ENCODE measurements at places on chromosomes 2 and 18.

DNA sequence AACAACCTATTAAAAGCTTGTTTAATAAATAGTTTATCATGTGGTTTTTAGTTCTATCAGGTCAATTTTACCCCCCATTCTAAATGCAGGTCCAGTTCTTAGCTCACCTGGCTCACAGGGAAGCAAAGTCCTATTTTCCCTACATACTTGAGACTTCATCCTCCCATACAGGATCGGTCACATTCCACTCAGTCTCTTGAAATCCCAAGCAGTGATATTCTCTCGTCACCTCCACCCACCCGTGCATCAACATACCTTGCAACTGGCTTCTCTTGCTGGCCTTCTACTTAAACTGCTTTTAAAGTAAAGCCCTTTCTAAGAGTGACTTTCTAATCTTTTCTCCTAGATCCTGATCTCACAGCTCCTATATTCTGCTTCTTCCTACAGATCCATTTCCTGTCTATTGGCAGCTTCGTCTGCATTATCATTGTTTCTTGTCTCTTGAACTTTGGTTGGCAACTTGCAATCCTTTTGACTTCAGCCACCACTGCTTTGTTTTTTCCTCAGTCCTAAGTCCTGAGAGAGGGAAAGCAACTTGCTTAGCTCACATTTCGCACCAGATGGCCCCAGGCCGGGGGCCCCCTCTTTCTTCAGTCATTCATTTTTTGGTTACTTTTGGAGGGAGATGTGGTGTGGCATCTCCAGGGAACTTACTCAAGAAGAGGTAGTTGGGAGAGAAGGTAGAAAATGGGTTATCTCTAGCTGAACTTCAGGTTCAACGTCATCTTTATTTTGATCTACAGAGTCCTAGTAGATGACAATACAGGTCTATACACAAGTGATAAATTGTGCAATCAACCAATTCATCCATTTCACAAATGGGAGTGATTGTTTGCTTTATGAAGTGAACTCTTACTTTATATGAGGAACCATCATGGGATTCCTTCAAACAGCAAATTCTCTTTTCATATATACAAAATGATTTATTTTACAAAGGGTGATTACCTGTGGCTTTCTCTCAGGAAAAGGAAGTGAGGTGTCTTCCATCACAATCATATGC is 23.9 kb upstream of the NCOA1 start:
- DNase-seq, result no peak

GRCh38 chr18:23135550-23136325 is 453 bp downstream of the CABLES1 start:
- DNase-seq, result peak; percentile 50

DNA sequence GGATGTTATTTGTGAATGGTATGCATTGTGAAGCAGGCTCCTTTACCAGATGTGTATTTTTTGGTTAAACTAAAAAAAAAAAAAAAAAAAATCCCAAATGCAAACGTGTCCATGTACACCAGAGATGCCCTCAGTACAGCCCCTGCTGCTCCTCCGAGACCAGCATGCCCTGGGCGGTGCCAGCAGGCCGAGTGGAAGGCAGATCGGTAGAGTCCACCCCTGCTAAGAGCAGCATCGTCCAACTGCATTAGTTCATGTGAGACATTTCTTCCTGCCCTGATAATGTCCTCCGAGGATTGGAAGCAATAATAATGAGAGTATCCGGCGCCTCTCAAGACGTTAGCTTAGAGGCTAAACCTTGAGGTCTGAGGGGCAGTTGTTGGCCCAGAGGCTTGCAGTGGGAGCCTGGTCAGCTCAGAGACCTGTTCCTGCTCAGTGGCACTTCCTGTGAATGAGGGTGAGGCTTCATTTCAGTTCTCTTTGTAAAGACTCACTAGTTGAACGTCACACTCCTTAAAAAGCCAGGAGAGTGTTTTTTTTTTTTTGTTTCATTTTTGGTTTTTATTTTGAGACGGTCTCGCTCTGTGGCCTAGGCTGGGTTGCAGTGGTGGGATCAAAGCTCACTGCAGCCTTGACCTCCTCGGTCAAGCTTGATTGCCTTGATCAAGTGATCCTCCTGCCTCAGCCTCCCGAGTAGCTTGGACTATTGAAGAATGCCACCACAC is 5.6 kb downstream of the SLC66A3 start:
- DNase-seq, result peak; percentile 57

DNA sequence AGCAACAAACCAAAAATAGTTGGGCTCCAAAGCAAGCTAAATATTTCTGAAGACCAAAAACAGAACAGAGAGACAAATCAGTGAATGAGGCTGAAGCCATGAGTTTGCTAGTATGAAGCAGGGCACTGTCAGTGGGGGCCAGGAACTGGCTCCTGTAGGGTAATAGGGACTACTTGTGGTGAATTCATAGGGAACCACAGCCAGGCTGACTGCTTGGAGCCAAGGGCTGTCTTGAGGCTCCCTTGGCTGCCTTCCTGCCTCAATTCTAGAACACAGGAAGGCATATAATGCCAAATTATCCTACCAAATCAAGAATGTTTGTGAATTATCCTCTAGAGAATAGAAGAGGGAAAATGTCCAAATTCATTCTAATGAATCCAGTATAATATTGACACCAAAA is 406.0 kb downstream of the CCDC85A start:
- DNase-seq, result no peak

- no peak for DNase-seq
These were observed 59.6 kb downstream of the ITGB6 start for GRCh38 chr2:160140471-160140870.

GRCh38 chr2:217837530-217837929 is 165.3 kb downstream of the TNS1 start:
- DNase-seq, result no peak

- no peak for DNase-seq
These were observed 100.1 kb upstream of the MAP4K4 start for GRCh38 chr2:101597347-101597944.

GRCh38 chr2:201194097-201194496 is 11.2 kb downstream of the CASP10 start:
- DNase-seq, result no peak

- DNase-seq, result peak; percentile 73
These were observed 98.3 kb downstream of the PIK3C3 start for GRCh38 chr18:42053188-42053781.

- no peak for DNase-seq
These were observed 767.7 kb upstream of the GCFC2 start for GRCh38 chr2:76478266-76479035.

DNA sequence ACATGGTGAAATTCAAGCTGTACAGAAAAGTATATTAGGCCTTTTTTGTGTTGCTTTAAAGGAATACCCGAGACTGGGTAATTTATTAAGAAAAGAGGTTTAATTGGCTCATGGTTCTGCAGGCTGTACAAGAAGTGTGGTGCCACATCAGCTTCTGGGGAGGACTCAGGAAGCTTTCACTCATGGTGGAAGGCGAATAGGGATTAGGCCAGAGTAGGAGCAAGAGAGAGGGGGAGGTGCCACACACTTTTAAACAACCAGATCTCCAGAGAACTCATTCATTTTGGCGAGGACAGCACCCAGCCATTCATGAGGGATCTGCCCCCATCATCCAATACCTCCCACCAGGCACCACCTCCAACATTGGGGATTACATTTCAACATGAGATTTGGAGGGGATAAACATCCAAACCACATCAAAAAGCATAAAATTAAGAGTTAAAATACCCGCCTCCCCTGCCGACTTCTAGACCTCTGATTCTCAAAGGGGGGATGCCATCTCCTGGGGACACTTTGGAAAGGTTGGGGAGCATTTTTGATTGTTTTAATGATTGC is 15.1 kb upstream of the LIPG start:
- DNase-seq, result no peak

GRCh38 chr18:4842751-4843150 is 354.3 kb downstream of the AKAIN1 start:
- DNase-seq, result no peak

GRCh38 chr2:33946193-33946592 is 347.1 kb upstream of the FAM98A start:
- no peak for DNase-seq

DNA sequence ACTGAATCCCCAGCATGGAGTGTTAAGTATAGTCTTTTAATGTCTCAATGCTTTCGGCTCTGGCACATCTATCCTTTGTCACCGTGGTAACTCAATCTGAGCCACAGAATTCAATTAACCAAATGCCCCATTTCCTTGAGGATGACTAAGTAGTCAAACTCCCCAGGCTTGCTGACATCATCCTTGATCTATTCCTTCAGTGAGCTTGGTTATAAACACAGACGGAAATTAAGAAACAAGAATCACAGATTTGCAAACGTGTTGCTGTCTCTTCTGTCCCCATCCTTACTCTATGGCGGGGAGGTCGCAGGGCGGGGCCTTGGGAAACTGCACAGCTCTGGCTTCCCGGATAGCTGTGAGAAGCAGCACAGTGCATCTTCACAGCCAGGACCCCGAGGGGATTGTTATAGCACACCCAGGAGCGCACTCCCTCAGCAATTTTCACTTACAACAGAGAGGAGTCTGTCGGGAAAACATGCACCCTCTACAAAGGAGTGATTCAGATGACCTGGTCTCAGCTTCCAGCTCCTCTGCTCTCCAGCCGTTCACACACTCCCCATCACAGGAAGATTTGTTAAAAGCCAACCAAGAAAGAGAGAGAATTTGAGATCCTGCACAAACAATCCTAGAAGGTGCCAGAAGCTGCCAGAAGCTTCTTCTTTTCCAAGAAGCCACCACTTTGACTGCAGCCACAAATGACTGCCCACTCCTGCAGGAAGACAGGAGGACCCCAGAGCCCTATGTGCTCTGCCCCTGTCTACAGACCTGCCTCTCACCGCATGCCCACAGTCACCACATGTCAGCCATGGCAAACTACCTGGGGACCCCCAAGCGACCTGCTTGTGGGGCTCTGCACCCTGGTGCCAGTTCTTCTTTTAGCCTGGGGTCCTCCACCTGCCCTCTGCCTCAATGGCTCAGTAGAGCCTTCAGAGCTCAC is 44.9 kb upstream of the YWHAQ start:
- DNase-seq, result no peak

- no peak for DNase-seq
These were observed 42.6 kb downstream of the PXDN start for GRCh38 chr2:1701556-1702185.

DNA sequence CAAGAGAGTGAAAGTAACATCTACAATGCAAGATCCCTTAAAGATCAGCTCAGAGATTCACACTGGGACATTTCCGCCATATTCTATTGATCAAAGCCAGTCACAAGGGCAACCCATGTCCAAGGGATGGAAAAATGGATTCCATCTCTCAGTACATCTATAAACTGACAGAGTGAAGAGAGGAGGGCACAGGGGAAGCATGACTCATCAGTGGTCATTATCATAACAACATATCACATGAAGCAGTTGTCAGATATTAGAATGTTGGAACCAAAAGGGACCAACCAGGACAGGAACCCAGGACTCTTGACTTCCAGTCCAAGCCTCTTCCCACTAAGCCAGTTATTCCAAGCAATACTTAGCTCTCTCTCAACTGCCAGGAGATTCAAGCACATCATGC is 54.9 kb upstream of the IGFBP2 start:
- no peak for DNase-seq

DNA sequence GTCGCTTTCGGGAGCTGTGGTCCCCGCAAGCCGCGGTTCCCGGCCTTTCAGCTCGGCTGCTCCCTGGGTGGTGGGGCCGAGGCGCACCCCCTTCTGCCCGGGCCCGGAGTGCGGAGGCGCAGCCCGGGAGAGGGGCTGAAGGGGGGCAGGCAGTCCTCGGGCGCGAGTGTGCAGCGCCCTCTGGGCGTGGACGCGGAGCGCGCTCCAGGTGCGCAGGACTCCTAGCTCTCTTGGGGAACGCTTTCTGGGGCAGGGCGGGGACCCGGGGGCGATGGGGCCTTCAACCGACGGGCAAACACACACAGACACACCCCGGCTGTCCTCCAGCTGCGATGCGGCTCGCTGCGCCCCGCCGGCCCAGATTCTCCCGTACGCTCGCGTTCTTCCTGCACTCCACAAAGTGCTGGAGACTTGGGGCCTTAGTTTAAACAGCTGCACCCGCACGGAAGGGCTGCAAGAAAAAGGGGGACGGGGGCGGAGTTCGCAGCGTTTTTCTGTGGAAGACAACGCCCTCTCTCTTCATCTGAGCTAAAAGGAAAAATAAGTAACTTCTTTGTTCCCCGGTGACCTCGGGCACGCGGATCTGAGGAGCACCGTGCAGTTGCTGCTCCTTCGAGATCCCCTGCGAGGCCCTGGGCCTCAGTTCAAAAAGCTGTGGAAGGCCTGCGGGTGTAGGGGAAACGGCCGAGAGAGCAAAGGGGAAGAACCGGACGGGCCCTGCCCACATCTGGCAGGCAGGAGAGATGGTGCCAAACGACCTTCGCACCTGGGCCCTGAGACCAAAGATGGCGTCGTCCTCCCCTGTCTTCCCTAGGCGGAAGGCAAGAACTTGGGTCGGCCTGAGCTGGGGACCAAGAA is 593 bp upstream of the SDC1 start:
- DNase-seq, result peak; percentile 58

GRCh38 chr2:141021109-141021508 is 1109.7 kb downstream of the LRP1B start:
- no peak for DNase-seq

- DNase-seq, result no peak
These were observed 78.2 kb upstream of the GCFC2 start for GRCh38 chr2:75788902-75789301.

- no peak for DNase-seq
These were observed 41.6 kb downstream of the CREB1 start for GRCh38 chr2:207571370-207571769.

- DNase-seq, result no peak
These were observed 69.0 kb upstream of the DLGAP1 start for GRCh38 chr18:4524096-4524495.

- DNase-seq, result no peak
These were observed 442.9 kb downstream of the KCNJ3 start for GRCh38 chr2:155141418-155141817.

DNA sequence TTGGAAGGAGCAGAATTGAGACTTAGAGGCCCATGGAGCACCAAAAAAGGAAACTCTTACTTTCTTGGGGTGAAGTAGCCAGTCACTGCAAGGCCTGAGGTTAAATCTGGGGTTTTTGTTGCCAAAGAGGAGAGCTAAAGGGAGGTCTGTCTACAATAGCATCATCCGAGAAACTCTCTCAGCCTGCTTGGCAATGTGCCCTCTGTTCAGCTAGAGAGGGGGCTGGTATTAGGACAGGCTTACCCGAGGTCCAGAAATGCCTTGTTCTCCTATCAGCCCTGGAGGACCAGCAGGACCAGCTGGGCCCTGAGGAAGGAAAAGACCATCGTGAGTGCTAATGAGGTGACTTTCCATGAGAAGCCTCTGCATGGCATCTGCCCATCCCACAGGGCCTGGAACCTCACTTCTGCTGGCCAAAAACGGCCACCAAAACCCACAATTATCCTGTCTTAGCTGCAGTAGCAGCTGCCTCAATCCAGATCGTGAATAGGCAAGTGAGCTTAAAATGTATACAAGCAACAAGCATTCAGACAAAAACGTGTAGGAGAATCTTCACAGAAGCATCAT is 61.6 kb downstream of the COL6A3 start:
- no peak for DNase-seq

GRCh38 chr2:106572541-106573450 is 85.6 kb downstream of the CD8B2 start:
- peak; percentile 39 for DNase-seq

GRCh38 chr2:118614841-118615271 is 232.6 kb downstream of the EN1 start:
- DNase-seq, result no peak

Data from activated naive CD4-positive, alpha-beta T cell treated with anti-CD3 and anti-CD28 coated beads, Interleukin-2, amount 10 ng/mL, durations not matched to agents 7 days and 5 days (primary cell).